ENCODE measurements at places on chromosomes 6 and 20.

- no peak for DNase-seq
Measured at GRCh38 chr6:30792786-30793185, 48.4 kb upstream of the IER3 start.

- no peak for DNase-seq
Measured at GRCh38 chr6:151067684-151068596, 171.8 kb upstream of the AKAP12 start.

DNA sequence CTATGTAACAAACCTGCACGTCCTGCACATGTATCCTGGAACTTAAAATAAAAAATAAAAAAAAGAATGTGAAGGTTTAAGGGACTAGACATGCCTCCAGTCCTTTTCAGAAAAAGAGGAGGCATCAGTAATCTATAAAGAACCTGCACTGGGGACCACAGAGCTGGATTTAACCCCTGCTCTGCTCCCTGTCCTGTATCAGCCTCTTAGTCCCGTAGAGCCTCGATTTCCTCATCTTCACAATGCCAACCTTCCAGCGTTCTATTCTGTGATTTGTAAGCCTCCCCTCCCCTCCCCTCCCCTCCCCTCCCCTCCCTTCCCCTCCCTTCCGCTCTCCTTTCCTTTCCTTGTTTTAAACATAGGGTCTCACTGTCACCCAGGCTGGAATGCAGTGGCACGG is 31.1 kb upstream of the TMEM181 start:
- no peak for DNase-seq

DNA sequence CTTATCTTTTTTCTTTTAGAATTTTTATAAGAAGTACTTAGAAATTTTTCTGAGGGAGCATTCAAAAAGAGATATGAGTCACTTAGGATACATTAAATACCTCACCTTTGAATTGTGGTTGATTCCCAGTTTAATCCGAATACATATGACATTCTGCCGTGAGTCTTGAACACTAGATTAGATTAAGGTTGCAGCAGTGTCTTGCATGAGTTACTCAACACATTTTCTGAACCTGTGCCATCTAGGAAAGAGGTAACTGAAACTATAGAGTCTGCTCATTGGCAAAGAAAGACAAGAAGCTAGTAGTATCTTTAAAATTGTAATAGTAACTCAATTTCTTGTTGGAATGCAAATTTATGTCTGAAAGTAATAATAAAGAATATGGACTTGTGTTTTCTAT is 14.9 kb downstream of the PEX3 start:
- DNase-seq, result no peak

DNA sequence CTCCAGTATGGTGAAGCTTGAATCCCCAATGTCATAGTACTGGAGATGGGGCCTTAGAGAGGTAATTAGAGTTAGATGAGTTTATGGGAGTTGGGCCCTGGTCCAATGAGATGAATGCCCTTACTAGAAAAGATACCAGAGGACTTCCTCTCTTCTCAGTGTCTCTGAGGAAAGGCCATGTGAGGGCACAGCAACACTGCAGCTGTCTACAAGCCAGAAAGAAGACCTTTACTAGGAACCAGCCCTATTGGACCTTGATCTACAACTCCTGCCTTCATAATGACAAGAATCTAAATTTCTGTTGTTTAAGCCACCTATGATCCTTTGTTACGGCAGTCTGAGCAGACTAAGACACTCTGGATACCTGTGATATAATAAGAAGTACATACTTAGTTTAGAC is 31.4 kb upstream of the AKAP7 start:
- DNase-seq, result no peak

GRCh38 chr6:132368916-132369481 is 32.3 kb downstream of the MOXD1 start:
- DNase-seq, result no peak

GRCh38 chr6:13787137-13787536 is 27.2 kb downstream of the MCUR1 start:
- DNase-seq, result no peak

DNA sequence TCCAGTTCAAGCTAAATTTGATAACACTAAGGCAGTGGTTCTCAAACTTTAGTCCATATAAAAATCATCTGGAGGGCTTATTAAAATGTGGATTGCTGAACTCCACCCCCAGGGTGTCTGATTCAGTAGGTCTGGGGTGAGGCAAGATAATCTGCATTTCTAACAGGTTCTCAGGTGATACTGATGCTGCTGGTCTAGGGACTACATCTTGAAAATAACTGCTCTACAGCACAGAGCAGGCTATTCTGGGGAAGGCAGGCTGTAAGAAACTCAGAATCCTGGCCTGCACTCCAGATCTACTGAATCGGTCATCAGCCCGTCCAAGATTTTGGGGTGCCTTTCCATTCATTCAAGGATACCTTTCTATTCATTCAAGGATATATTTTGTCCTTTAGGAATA is 11.5 kb downstream of the CALHM5 start:
- no peak for DNase-seq

- DNase-seq, result no peak
Measured at GRCh38 chr6:7806711-7807110, 80.8 kb downstream of the BMP6 start.

GRCh38 chr6:166715065-166715464 is 88.0 kb upstream of the RPS6KA2 start:
- DNase-seq, result no peak

- DNase-seq, result no peak
Measured at GRCh38 chr6:111282515-111282914, 195.2 kb downstream of the SLC16A10 start.

- no peak for DNase-seq
Measured at GRCh38 chr6:162226803-162227202, 500.8 kb downstream of the PRKN start.

DNA sequence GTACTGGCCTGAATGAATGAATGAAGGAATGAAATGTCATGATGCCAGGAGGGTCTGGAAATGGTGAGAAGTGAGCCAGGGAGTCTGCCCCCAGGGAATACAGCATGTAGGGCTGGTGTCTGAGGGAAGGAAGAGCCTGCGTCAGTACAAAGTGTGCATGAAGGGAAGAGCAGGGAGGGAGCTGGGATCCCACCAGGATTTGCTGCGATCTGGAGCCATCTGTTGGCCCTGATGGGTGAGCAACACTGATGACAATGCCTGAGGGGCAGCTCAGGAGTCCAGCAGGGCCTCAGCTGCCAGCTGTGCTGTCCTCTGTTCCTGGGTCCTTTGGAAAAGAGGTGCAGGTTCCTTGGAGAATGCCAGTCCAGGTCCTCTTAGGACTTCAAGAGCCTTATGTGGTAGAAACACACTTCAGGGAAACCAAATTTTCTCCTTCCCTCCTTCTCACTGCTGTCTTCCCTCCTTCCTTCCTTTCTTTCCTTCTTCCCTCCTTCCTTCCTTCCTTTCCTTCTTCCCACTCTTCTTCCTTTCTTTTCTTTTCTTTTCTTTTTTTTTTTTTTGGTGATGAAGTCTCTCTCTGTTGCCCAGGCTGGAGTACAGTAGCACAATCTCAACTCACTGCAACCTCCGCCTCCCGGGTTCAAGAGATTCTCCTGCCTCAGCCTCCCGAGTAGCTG is 11.5 kb downstream of the BPI start:
- DNase-seq, result no peak

All from NCI-H2107 (cell line).